Neural crest cell (in vitro differentiated cells): ENCODE measurements at places on chromosomes 1 and 21.

DNA sequence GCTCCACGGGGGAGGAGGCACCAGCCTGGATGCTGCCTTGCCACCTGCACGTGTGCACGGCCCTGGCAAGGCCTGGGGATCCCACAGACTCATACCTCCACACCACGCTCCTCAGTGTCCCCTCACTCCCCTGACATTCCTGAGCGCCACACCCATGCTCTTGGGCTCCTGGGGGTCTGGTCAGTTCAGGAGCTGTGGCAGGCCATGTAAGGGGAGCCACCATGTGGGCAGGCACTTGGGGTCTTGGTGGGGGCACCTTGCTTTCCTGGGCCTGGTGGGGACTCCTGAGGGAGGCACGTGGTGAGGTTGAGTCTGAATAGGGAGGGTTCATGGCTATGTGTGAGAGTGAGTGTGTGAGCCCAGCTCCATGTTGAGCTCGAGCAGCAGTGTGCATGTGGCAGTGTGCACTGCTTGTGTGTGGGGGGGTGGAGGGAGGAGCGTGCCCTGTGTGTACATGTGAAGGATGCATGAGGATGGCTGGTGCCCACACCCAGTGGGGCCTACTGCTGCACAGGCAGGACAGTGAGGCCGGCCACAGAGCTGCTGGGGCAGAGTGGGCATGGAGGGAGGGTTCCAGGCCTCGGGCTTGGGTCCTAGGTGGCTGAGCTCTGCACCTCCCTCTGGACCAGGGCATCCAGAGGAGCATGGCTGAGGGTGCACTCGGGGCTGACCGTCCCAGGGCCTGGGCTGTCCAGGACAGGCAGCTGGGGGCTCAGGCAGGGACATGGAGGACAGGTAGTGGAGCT is 1.6 kb downstream of the GJC2 start:
- H3K27me3 ChIP-seq: no peaks in the 10 kb centered on the region
- no peaks in the 10 kb centered on the region for H3K36me3 ChIP-seq
- no peaks in the 10 kb centered on the region for H3K4me1 ChIP-seq
- no peak overlapping the region for H3K4me3 ChIP-seq
- H3K27ac ChIP-seq: peak overlapping the region; percentile 84
- no peak for DNase-seq

- peaks cover 20% of the 10 kb centered on the region for H3K36me3 ChIP-seq
- H3K27me3 ChIP-seq: no peaks in the 10 kb centered on the region
- no peak for DNase-seq
- H3K4me3 ChIP-seq: no peak overlapping the region
Measured at GRCh38 chr21:38220270-38220737, 36.5 kb upstream of the KCNJ15 start.

GRCh38 chr1:54971317-54971791 is 9.1 kb upstream of the TMEM61 start:
- H3K4me1 ChIP-seq: peaks cover 5% of the 10 kb centered on the region
- H3K27me3 ChIP-seq: peaks cover 10% of the 10 kb centered on the region
- DNase-seq: no peak
- H3K36me3 ChIP-seq: no peaks in the 10 kb centered on the region
- no peak overlapping the region for H3K4me3 ChIP-seq

- no peaks in the 10 kb centered on the region for H3K27me3 ChIP-seq
- H3K4me1 ChIP-seq: no peaks in the 10 kb centered on the region
- no peak overlapping the region for H3K4me3 ChIP-seq
Measured at GRCh38 chr1:66944330-66945274, 19.8 kb downstream of the MIER1 start.

DNA sequence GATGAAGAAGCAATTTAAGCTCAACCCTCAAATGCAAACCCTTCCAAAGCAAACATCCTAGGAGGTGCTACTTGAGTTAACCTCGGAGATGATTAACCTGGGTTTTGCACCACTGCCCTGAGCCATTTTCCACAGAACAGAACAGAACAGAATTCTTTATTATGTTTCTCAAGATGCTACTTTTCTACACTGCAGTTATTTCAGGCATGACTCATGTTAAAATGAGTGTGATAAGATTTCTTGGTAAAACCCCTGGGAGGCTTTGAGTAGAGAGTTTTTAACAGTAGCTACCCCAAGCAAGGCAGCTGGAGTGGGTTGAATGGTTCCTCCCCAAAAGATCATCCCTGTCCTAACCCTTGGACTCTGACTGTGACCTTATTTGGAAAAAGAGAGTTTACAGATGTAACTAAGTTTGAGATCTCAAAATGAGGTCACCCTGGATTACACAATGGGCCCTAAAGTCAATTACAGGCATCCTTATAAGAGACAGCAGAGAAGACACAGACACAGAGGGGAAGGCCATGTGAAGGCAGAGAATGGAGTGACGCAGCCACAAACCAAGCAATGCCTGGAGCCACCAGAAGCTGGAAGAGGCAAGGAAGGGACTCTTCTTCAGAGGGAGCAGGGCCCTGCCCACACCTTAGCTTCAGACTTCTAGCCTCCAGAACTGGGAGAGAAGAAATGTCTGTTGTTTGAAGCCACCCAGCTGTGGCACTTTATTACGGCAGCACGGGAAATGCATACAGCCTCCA is 153.4 kb downstream of the ETS2 start:
- H3K4me3 ChIP-seq: no peak overlapping the region
- no peak for DNase-seq
- no peaks in the 10 kb centered on the region for H3K27me3 ChIP-seq
- peaks cover 8% of the 10 kb centered on the region for H3K36me3 ChIP-seq

DNA sequence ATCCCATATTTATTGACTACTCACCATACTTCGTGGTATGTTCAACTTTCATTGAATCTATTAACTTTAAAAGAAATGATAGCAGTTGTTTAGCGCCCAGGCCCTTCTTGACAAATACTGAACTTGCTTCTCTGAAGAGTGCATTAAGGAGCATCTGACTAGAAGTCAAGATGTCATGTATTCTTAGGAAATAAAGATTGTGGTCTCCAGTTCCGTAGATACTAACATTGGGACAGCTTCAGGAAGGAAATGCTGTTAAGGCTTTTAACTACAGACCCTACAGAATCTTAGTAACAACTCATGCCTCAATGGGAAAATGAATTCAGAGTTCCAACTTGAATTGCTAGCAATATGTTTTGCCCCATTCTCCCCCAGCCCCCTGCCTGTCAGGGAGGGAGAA is 14.8 kb downstream of the LYST start:
- H3K27ac ChIP-seq: no peak overlapping the region
- H3K4me3 ChIP-seq: no peak overlapping the region
- peaks cover 6% of the 10 kb centered on the region for H3K36me3 ChIP-seq
- no peaks in the 10 kb centered on the region for H3K27me3 ChIP-seq
- no peak for DNase-seq

DNA sequence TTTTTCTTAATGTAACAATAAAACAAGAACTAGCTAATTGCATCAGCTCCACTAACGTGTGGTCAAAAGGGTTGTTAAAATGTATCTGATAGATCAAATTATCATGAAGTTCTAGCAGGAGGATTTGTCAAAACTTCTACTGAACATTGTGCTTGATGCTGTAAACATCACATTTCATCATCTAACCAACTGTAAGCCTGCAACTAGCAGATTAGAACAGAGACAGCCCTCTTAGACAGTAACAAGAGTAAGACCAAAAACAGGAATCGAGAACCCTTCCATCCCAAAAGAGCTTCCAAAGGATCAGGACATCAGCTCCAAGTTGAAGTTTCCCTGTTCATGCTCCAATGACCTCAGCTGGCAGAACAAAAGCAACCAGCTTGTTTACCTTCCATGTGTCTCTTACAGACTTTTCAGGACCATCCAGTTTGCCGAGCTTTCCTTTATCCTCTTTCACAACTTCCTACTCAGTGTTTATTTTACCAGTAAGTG is 44.6 kb downstream of the NIBAN1 start:
- no peak overlapping the region for H3K4me3 ChIP-seq
- no peak for DNase-seq
- no peak overlapping the region for H3K27ac ChIP-seq
- H3K27me3 ChIP-seq: no peaks in the 10 kb centered on the region
- H3K36me3 ChIP-seq: no peaks in the 10 kb centered on the region

DNA sequence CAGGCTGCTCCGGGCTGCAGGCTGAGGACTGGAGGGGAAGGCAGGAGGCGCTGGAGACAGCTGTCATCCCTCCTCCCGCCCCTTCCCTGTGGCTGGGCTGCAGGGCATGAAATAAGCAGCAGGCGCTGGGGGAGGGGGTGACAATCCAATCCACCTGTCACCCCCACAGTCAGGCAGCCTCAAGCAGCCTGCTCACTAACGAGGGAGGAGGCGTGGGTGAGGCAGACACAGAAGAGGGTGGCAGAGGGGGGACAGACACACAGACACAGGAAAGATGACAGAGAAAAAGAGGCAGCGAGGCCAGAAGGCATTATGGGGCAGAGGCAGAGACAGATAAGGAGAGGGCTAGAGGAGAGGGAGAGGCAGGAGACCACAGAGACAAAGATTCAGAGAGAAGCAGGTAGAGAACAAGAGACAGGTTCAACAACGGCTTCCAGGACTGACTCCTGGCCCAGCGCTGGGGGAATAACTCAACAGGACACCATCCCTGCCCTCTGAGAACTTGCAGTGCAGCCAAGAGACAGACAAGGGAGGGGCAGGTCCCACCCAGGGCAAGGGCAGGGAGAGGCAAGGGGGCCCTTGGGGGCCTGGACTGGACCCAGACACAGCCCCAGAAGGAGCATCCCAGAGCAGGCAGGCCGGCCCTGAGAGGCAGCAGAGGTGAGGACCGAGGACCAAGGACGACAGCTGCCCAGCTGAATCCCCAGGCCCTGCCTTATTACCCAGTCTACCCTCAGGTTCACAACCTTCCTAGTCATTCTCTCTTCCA is 11.2 kb downstream of the MEF2D start:
- no peak for DNase-seq
- peak overlapping the region; percentile 67 for H3K27ac ChIP-seq
- peaks cover 59% of the 10 kb centered on the region for H3K4me1 ChIP-seq

DNA sequence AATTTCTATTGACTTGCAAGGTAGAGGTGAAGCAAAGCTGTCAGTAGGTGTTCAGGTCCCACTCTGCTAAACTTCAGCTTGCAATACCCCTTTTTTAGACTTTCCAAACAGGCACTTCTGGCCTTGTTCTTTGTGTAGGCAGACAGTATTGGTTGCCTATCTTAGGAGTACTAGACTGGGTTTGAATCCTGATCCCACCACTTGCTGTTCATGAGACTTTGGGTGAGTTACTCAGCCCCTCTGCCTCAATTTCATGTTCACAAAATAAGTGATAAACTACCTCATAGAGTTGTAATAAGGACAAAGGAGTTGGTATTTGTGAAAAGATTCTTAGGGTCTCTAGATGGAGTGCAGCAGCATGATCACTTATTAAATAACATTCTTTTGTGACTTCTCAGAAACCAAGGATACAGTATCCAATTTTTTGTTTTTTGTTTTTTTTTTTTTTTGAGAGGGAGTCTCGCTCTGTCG is 5.2 kb downstream of the RCC1 start:
- peaks cover 52% of the 10 kb centered on the region for H3K27me3 ChIP-seq
- peaks cover 58% of the 10 kb centered on the region for H3K36me3 ChIP-seq
- H3K4me1 ChIP-seq: peaks cover 52% of the 10 kb centered on the region

- peaks cover 31% of the 10 kb centered on the region for H3K4me1 ChIP-seq
- DNase-seq: no peak
- H3K4me3 ChIP-seq: no peak overlapping the region
- H3K27ac ChIP-seq: no peak overlapping the region
Measured at GRCh38 chr1:58573705-58574591, 3.1 kb downstream of the TACSTD2 start.

DNA sequence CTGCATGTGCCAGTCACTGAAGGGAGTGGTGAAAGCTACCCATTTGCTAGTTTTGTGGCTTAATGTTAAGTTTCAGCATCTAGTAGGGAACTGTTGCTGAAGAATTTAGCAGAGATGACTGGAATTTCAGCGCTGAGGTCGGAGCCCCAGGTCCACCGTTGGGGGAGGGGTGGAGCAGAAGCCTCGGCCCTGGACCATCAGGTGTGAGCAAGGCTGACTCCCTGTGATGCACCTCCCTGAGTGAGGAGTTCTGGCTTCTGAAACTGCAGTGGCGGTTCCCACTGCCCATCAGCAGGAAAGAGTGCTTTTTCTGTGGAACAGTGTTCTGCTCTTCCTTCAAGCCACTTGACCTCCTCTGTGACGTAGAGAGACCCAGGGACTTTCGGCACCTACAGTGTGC is 1.3 kb downstream of the NOS1AP start:
- peaks cover 29% of the 10 kb centered on the region for H3K27me3 ChIP-seq
- DNase-seq: no peak
- peaks cover 26% of the 10 kb centered on the region for H3K4me1 ChIP-seq

DNA sequence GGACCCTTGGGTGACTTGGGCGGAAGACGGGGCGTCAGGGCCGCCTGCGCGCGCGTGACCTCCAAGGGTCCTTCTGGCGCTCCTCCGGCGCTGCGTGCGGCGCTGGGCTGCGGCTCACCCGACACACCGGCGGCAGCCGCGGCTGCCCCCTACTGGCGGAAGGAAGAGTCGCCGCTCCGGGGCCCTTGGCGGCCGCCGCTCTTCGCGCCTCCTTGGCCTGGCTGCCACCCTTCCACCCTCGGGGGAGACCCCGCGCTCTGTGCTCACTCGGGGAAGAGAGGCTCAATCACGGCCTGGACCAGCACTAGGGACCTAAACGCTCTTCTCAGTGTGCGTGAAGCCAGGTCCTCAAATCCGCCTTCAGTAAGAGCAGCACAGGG is 89.7 kb downstream of the DMRTA2 start:
- no peak overlapping the region for H3K4me3 ChIP-seq
- no peaks in the 10 kb centered on the region for H3K36me3 ChIP-seq
- H3K4me1 ChIP-seq: peaks cover 3% of the 10 kb centered on the region
- peaks cover 93% of the 10 kb centered on the region for H3K27me3 ChIP-seq
- DNase-seq: peak; percentile 59
- H3K27ac ChIP-seq: no peak overlapping the region

DNA sequence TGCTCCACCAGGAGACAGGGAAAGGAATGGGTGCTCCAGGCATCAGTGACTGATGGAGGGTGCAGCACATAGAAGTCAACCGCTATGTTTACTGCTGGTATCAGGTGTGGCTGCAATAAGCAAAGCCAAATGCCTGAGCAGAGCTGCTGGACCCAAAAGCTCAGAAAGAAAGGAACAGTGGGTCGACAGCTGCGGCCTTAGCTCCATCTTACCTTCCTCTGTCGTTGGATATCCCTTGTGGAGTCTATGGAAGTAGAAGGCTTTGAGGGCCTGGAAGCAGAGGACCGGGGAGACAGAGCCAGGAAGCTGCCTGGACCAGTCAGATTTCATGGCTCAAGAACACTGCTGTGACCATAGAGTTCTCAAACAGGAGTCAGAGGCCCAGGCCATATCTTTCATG is 45.3 kb downstream of the RIMS3 start:
- no peaks in the 10 kb centered on the region for H3K4me1 ChIP-seq
- no peak overlapping the region for H3K4me3 ChIP-seq
- H3K27ac ChIP-seq: no peak overlapping the region
- no peaks in the 10 kb centered on the region for H3K36me3 ChIP-seq

- DNase-seq: no peak
- H3K4me1 ChIP-seq: peaks cover 23% of the 10 kb centered on the region
- no peak overlapping the region for H3K27ac ChIP-seq
- no peaks in the 10 kb centered on the region for H3K27me3 ChIP-seq
Measured at GRCh38 chr21:39670701-39671100, 58.0 kb downstream of the B3GALT5 start.
